T-helper 22 cell (primary cell): ENCODE measurements at places on chromosomes 4 and X.
A peak's percentile ranks its signal among the peaks of the same experiment; 100 is the strongest.

DNA sequence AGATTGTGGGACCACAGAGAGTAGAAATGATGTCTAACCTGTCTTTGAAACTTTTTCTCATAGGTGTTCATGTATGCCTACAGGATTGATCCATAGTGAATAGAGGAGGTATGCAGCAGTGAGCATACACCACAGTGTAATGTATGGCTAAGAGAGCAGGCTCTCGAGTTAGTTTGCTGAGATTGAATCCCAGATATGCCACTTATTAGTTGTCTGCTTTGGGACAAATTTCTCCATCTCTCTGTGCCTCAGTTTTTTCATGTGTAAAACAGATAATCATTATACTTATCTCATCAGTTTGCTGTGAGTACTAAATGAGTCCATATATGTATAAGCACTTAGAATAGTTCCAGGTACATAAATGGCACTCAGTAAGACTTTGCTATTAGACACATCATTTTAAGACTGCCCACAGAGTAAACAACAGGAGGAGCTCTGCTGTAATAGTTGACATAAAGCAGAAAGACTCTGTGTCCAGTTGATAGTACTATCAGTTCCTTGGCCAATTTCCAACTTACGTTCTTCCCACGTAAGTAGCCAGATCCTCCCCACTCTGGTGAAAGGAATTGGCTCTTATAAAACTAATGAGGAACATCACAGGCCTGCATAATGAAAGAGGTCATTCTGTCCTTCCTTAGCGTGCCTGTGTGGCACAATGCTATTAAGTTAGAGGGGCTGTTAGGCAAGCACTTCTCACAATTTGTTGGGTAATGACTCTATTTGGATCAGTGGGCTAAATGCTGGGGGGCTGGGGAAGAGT, 20.7 kb upstream of the RNF150 start:
- no peak for DNase-seq

- no peak for DNase-seq
Measured at GRCh38 chrX:26889574-26889973, 573.6 kb downstream of the PPP4R3C start.

DNA sequence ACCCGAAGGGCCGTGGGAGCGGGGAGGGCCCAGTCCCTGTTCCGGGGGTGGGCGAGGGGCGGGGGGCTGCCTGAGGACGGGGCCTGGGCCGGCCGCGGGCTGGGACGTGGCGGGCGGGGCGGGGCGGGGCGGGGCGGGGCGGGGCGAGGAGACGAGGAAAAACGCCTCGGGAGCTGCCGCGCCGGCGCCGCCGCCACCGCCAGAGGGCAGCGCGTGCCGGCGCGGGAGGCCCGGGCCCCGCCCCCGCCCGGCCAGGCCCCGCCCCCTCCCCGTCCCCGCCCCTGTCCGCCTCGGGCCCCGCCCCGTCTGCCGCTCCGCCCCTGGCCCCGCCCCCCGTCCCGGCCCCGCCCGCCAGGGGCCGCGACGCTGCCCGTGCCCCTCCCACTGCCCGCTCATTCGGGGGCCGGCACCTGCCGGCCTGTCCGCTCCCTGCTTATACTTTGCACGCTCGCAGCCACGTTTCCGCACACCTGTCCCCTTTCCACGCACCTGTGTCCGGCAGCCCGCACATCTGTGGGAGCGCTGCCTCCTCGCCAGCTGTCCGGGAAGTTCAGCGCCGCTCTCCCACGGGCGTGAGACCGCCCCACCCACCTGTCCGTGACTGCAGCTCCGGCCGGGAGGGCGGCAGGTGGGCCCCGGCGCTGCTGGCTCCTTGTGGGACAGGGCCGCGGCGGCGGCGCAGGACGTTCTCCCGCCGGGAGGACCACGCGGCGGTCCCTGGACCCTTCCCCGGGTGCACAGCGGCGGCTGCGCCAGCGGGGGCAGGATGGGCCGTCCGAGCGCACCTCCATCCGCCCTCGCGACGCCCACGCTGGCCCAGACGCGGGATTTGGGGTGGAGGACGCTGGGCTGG, 1.7 kb upstream of the FGFRL1 start:
- DNase-seq: peak; percentile 62

DNA sequence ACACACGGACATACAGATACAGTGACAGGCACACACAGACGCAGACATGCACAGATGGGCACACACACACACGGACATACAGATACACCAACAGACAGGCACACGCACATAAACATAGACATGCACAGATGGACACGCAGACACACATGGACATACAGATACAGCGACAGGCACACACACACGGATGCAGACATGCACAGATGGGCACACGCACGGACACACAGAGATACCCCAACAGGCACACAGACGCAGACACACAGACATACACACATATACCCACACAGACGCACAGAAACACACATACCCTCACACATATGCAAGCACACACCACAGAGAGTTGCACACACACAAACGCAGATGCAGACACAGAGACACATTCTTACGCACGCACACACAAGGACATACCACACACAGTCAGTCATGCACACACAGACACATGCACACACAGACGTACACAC, 24.4 kb upstream of the SLC25A6 start:
- DNase-seq: no peak

DNA sequence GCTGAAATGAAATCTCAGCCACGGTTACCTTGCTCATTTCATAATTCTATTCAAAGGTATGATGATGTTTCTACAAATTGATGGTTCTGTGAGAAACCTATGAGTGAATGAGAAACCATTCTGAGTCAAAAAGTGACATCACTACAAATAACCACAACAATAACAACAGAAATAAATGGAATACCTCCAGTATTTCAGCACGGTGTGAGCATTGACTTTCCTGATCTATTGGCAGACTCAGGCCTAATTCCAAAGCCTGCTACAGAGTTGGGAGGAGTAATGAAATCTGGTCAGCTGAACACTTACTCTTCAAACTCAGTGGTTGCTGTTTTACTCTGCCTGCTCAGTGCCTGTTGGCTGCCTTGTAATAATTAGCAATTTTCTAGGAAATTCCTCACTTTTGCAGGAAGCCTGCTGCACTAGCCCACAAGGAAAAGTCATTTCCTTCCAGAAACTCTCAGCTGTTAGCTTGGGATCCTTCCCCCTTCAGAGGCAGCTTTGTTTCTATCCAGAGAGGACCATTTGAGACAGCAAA, 18.8 kb upstream of the SYNPO2 start:
- DNase-seq: no peak

DNA sequence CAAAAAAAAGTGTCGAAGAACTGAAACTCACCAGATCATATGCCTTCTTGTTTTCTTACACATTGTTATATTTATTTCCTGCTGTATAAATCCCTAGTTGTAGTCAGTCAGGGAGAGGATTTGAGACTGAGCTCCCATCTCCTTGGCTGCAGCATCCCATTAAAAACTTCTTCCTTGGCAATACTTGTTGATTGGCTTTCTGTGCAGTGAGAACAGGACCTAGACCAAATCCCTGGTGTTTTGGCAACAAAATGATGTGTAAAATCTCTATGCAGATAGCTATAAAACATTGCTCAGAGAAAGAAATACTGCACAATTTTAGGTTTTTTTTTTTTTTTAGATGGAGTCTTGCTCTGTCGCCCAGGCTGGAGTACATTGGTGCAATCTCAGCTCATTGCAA, 47.9 kb downstream of the TRIML1 start:
- no peak for DNase-seq

DNA sequence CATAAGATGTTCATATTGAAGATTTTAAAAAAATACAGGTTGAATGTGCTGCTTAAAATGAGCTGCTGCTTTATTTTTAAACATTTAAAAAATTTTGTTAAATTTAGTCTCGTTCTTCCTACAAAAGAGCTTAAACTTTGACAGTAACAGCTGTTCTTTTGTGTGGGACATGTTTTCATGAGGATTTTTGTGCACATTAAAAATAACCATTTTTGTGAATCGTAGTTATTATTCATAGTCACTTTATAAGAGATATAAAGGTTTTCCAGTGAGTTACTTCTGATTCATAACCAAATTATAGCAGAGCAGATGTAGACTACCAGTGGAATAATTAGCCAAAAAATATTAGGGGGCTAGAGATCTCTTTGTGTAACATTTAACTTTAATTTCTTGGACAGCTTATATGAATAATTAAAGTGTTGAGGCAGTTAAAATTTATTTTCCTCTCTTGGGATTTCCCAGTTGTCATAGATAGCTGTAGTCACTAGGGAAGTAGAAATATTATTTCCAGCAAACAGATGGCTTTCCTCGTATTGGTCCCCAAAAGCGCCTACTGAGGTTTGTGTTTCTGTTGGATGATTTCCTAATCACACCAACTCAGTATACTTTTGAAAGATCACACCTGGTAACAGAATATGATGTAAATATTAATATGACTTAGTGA, 24.2 kb downstream of the RBPJ start:
- DNase-seq: no peak

GRCh38 chr4:55979562-55979961, 30.8 kb downstream of the CEP135 start:
- DNase-seq: no peak

- no peak for DNase-seq
Measured at GRCh38 chrX:16124201-16124600, 836 bp downstream of the GRPR start.

DNA sequence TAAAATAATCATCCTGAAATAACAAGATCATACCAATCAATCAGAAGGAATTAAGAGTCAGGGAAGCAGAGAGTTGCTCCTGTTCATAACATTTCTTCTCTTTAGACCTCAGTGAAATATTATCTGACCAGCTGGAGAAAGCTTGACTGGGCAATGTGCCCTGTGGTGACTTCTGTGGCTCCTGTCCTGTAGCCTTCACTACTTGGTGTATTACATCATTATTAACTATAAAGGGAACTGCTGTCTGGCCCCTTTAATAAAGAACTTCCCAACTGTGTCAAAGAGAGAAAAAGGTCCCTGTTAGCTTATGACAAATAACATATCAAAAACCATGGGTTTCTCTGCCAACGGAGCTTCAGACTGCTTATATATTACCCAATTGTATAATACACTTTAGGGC, 18.0 kb downstream of the OPHN1 start:
- DNase-seq: no peak

DNA sequence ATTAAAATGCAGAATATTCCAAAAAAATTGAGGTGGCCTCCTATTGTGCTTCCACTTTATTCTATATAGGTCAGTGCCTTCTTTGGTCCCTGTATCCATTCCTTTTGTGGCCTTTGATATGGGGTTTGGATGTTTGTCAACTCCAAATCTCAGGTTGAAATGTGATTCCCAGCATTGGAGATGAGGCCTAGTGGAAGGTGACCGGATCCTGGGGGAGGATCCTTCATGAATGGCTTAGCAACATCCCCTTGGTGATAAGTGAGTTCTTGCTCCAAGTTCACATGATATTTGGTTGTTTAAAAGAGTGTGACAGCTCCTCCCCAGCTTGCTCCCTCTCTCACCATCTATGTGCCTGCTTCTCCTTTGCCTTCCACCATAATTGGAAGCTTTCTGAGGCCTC, 380.6 kb downstream of the INPP4B start:
- DNase-seq: no peak

GRCh38 chr4:72205831-72206230, 174.0 kb downstream of the NPFFR2 start:
- no peak for DNase-seq

GRCh38 chr4:80134936-80135701, 62.1 kb upstream of the ANTXR2 start:
- DNase-seq: no peak

GRCh38 chr4:55358246-55358645, 12.2 kb downstream of the SRD5A3 start:
- no peak for DNase-seq

DNA sequence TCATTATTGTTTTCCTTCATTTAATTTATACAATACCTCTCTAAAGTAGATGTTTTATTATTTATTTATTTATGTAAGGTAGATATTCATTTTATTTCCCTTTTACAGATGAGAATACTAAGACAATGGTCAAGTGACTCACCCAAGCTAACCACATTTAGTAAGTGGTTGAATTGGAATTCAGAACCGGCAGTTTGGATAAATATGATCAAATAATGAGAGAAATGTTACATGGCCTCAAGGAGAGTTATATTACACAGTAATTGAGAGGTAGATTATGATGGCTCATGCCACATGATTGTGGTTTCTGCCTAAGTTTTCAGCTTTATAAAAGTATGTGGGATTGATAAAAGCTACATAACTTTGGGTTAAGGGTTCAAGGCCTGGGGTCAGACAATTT, 239.4 kb upstream of the BOD1L1 start:
- DNase-seq: no peak

DNA sequence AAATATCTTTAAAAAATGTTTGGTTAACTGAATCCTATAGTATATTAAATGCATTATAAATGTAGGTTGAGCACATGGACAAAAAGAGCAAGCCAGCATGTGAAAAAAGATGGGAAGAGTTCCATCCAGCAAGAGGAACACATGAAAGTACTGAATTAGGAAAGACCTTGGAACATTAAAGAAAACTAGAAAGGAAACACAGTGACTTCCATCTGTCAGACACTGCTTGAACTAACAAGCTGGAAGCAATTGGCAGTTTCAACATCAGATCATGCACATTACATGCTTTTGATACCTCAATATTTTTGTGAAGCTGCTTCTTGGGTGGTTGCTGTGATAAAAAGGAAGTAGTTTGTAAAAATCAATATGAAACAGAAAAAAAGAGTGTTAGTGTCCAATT, 626.8 kb upstream of the GNPDA2 start:
- no peak for DNase-seq

DNA sequence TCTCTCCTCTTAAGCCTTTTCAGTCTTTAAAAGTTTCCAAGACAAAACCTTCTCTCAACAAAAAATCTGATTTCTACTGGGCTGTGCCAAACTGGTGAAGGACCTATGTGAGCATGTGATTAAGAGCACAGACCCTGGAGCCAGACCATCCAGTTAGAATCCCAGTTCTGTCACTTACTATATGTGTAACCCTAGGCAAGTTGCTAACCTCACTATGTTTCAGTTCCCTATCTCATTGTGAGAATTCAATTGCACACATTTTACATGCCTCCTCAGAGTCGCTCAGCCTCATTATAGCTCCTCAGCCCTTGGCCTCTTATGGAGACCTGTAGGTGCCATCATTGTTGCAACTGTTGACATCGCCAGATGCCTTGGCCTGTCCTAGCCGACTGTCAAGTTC, 54.1 kb upstream of the VEGFD start:
- no peak for DNase-seq

DNA sequence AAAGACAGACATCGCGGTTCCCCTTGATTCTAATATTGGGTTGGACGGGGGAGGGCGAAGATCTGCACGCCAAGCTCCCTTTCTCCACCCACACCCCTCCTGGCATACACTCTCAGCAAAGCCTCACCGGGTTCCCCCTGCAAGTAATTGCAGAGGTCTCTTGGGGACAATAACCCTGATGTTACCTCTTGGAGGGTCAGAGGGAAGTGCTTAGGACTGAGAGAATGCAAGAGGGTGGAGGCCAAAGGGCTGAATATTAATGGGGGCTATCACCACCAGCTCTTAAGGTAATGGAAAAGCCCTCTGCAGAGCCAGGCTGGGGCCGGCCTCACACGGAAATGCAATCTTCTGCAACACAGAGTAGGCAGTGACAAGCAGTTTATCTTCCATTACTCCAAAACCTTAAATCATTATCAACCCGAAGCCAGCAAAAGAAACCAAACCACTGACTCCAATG, 344.1 kb upstream of the GATB start:
- no peak for DNase-seq

GRCh38 chr4:33437406-33437805, 2717.2 kb downstream of the PCDH7 start:
- DNase-seq: no peak

- DNase-seq: no peak
Measured at GRCh38 chr4:39406763-39407583, at the start of gene KLB. Gene KLB (plus strand): TSS chr4:39406930. CDS start chr4:39406950, 20 bp downstream.
